Activated CD4-positive, alpha-beta T cell treated with anti-CD3 and anti-CD28 coated beads, Interleukin-2, amount 50 U/mL, for 1 hour (primary cell): ENCODE measurements at places on chromosomes 4 and X.

- no peak for DNase-seq
Measured at GRCh38 chrX:138254001-138254400, 457.5 kb downstream of the FGF13 start.

DNA sequence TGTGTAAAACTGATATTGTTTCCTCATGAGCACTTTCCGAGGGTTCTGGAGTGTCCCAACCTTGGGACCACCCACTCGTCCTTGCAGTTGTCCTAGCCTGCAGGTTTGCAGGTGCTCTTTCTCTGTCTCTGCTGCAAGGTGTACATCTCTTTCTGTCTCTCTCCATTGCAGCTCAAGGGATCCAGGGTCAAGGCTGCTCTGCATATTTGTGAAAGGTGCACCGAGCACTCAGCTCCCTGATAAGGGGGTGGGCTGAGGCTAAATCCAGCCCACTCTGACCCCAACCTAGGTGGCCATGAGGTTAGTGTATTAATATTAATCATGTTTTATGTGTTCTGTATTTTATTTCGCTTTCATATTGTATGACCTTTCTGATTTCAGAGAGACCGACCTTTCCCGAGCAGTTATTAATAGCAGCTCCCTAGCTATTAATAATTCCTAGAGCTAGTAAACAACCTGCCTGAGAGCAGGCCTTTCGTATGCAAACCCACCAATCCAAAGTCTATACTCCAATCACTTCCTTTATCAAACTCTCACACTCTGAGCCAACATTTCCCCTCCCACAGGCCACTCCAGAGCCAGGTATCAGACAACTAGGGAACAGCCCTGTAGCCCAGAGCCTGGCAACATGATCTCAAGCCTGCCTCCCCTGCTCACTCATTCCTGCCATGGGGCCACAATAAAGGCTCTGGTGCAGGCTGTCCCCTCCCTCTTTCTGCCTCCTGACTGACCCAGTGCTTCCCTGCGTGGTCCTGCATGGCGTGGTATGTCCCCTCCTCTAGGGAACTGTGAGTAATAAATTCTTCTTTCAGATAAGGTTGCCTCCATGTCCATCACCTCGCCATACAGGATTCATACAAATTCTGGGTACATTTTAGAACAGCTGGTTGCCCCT lies 73.9 kb downstream of the SLC2A9 start:
- DNase-seq, result no peak

DNA sequence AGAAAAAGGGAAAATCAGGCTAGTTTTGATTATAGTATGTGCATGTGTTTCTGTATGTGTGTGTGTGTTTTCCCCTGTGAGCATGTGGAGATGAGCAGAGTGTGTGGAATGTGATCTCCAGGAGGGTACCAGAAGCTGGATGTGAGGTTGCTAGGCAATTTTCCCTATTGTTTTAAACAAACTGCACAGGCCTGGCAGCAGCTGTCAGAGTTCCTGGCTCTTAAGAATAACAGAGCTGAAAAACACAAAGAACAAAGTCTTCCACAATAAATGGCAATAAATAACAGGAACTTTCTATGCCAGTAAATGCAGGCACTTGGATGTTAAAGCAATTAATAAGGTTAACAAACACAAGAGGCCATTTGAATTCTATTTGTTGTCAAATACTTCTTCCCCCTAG lies 344.6 kb upstream of the CTSO start:
- DNase-seq, result no peak

DNA sequence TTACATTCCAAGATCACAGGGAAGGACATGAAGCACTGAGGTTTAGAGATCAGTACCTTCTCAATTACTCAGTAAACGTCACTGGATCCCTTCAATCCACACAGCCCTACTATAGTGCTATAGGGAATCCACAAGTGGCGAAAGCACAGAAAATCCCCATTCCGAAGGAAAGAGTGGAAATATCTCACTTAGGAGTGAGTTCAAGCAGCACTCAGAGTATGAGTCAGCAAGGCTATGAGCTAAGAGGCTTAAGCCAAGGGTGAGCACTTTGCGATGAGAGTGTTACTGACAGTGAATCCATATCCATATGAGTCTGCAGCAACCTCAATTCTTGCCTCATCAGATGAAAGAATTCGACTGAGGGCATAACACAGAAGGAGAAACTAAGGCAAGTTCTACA lies 165.1 kb downstream of the VSIG4 start:
- DNase-seq, result no peak

DNA sequence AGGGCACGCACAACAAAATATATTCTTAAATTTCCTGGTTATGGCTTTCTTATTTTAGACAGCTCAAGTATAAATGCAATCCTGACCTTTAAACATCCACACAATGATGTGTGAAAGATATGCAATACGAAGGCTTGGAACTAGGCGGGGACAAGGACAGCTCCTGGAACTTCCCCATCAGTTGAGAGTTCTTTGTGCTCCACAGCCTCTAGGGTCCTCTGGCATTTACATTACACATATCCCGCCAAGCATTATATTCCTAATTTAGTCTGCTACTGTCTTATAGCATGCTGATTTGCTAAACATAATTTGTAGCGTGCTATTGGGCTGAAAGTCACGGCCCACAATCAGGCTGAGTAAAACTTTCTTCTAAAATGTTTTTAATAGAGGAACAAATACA lies 74.4 kb downstream of the FTHL17 start:
- DNase-seq, result no peak

GRCh38 chr4:176437756-176438155 lies 118.0 kb downstream of the SPCS3 start:
- no peak for DNase-seq

GRCh38 chr4:101145021-101145420 lies 202.3 kb downstream of the PPP3CA start:
- DNase-seq, result no peak

DNA sequence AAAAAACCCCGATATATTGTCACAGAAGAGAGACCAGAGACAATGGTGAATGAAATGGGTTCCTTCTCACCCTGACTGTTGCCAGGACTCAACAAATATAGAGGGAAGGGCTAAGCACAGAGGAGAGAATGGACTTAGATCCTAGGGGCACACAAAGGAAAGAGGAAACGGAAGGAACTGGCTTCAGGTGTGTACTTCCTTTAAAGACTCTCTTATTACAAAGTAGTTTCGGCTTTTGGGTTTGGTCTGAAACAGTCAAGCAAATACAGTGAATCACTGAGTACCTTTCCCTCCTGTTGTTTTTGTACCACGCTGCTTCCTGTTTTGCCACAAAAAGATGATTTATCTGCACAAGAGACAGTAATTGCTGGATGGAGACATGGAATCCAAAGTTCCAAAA lies 46.1 kb upstream of the S100G start:
- no peak for DNase-seq

DNA sequence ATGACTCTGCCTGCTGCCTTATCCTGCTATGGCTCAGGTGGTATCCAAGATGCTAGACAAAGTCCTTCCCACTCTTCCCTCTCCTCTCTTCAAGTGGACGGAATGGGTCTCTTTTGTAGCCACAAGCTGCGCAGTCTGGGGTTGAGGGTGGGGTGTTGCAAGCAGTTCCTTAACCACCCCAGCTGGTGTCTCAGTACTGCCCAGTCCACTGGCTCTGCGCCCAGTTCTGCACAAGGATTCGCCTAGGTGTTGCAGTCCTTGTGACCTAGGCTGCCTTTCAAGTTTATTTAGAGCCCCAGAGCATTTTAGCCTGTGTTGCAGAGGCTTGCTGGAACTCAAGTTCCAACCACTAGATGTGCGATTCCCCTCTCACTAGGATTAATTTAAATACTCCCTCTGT lies 120.7 kb downstream of the NEXMIF start:
- no peak for DNase-seq

GRCh38 chr4:162839814-162840213 lies 326.9 kb downstream of the NAF1 start:
- DNase-seq, result no peak

DNA sequence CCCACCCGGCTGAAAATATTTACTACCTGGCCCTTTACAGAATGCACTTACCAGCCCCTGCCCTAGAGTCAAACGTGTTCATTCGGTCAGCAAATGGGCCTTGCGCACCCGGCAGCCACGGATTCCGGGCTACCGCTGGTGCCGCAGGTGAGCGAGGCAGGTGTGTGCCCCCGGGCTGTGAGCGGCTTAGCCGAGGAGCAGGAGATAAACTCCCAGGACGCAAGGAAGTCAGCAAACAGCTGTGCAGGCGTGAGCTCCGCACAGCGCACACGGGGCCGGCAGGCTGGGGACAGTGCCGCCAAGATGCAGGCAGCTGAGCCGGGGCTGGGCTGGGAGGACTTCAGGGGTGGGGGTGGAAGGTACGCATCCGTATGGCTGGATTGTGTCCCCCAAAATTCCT lies 211.2 kb upstream of the PSAPL1 start:
- no peak for DNase-seq

GRCh38 chr4:169571435-169571834 lies 40.9 kb downstream of the NEK1 start:
- no peak for DNase-seq

DNA sequence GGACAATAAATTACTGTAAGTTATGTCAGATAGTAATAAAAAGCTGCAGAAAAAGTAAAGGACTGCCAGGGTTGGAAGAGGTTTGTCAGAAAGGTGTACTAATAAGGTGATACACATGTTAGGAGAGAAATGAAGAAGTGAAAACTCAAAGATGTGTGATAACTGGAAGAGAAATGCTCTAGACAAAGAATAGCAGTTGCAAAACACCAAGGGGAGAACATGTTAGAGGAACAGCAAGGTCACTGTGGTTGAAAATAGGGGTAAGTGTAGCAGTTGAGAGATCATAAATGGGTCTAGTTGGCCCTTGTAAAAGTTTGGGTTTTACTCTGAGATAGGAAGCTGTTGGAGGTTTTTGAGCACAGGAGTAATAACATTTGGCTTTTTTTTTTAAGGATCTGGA lies 46.9 kb downstream of the HSPA4L start:
- DNase-seq, result no peak

- no peak for DNase-seq
Measured at GRCh38 chr4:94348666-94349065, 6.0 kb upstream of the HPGDS start.

DNA sequence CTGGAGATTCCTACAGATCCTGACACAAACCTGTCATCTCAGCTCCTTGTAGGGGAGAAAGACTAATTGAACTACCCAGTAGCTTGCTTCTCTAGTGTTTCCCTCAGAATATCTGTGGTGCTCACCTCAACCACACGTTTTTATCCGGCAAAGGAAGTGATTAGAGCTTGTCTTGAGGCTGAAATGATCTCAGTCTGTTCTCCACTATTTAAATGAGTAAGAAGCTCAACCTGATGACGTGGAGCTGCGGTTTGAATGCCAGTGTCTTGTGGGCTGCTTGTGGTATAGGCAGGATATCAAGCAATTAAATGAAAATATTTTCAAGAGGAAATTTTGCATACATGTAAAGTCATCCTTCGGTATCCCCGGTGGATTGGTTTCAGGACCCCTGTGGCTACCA lies 270.2 kb downstream of the TLL1 start:
- DNase-seq, result no peak
